ENCODE measurements at places on chromosomes 11 and 22.

DNA sequence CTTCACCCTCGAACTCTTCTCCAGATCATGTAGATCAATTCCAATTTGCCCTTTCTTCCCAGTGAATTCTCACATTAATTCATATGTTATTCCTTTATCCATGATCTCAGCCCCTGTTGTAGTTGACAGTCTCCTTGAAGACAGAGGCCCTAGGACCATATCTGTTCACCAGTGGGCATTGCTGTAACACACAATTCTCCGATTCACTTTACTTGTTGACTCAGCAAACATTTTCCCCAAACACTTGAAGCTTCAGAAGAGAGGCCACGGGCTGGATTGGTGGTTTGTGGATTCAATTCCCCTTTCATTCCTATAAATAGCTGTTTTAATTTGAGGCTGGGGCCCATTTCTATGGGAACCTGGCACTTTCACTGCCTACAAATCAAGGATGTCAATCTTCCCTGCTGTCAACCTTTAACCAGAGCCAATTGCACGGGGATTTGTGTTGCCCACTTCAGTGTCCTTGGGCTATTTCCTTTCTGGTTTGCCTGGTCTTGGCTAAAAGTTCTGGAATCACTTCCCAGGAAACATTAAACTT is 393.0 kb upstream of the KIRREL3 start:
- no peak for DNase-seq

- DNase-seq, result no peak
These were observed 57.6 kb downstream of the PLEKHA7 start for GRCh38 chr11:16956538-16957153.

- no peak for DNase-seq
These were observed 73.4 kb downstream of the PPP6R3 start for GRCh38 chr11:68533945-68534344.

DNA sequence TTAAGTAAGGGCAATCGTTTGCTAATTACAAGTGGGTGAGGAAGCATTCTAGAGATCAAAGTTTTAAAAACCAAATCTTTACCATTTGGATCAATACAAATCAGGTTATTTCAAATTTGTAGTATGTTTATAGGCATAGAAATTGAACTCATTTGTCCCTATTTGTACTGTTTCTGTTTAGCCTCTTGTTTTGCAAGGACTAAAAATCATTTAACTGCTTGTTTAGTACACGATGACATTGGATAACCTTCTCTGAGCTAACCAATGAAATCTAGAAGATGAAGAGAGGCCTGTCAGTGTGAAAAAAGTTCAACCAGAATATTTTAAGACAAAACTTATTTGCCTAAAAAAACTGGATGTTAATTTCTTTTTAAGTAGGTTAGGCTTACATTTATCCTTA is 40.0 kb downstream of the ZC3H12C start:
- no peak for DNase-seq

DNA sequence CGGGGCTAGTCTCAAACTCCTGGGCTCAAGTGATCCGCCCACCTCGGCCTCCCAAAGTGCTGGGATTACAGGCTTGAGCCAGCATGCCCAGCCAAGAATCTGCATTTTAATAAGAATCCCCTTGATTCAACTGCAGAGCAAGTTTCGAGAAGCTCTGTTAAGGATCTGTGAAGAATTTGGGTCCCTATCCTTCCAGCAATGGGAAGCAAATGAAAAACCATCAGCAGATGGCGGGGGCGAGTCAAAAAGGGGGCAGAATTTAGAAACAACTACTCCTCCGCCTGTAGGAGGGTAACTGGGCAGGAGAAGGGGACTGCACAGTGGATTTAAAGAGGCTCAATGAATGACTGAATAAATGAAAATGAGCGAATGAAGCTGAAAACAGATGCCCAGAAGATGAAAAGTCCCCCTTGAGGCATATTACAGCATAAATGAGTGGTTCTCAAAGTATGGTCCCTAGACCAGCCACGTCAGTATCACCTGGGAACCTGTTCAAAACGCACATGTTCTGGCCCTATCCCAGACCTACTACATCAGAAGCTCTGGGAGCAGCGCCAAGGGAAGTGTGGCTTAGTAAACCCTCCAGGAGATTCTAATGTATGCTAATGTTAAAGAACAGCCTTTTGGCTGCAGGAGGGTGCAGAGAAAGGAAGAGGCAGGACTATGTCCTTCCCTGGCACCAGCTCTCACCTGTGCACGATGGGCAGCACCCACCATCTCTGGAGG is 15.0 kb downstream of the VWCE start:
- DNase-seq, result no peak

DNA sequence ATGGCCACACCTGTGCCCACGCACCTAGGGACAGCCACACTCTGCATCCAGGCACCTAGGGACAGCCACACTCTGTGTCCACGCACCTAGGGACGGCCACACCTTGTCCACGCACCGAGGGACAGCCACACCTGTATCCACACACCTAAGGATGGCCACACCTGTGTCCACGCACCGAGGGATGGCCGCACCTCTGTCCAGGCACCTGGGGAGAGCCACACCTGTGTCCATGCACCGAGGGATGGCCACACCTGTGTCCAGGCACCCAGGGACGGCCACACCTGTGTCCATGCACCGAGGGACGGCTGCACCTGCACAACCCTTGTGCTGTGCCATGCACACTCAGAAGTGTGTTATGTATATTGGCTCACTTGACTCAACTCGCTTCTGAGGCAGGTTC is 10.8 kb downstream of the OVOL1 start:
- no peak for DNase-seq

- DNase-seq, result peak; percentile 8
These were observed 2.1 kb upstream of the GNAZ start for GRCh38 chr22:23068096-23068831.

- DNase-seq, result no peak
These were observed 15.5 kb upstream of the TMPRSS5 start for GRCh38 chr11:113721462-113722066.

GRCh38 chr22:30605449-30606110 is 1.4 kb upstream of the TCN2 start:
- no peak for DNase-seq

GRCh38 chr22:29154364-29155048 is 51.2 kb upstream of the EMID1 start:
- peak; percentile 78 for DNase-seq

DNA sequence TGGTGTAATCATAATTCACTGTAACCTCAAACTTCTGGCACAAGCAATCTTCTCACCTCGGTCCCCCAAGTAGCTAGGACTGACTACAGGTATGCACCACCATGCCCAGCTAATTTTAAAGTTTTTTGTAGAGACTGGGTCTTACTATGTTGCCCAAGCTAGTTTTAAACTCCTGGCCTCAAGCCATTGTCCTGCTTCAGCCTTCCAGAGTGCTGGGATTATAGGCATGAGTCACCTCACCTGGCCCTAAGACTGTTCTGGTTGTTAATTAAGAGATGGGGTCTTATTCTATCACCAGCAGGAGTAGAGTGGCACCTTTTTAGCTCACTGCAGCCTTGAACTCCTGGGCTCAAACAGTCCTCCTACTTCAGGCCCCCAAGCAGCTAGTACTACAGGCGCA is 52.0 kb upstream of the DEPDC7 start:
- DNase-seq, result no peak

- DNase-seq, result no peak
These were observed 130.9 kb downstream of the PARVA start for GRCh38 chr11:12508151-12508751.

DNA sequence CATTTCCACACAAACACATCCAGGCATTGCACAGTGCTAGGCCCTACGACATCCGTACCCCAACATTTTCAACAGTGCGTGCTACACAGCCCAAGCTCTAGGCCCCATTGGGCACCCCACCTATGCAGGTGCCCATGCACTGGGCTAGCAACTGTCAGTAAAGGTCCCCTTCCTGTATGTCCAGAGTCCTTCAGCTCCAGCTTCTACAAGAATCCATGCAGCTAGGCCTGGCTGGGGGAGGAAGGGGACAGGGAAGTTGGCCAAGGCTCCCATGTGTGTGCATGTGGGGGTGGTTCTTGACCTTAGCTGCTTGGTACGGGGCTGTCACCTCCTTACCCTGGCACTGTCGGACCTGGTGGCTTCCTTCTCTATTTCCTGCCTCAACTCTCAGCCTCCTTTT is 1.3 kb downstream of the B3GAT1 start:
- no peak for DNase-seq

DNA sequence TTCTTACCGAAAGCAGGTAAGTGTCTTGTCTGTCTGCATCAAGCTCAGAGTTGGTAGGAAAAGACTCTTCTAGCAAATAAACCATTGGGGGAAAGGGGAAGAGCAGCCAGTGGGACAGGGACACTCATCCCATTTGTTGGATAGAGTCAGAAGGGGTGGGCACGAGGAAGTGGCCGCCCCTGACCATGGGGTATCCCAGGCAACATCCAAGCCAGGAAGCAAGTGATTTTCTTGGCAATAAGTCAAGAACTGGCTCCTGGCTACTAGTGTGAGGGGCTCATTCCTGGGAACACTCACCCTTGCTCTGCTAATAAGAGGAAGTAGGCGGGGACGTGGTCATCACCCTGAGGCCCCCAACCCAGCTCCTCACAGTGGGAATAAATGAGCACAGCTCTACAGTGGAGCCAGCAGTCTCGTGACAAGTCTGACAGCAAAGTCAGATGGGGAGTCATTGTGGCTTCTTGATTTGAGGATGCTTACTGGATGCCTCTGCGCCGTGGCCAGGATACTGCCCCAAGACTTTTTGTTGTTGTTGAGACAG is 6.7 kb downstream of the SLC25A18 start:
- no peak for DNase-seq

GRCh38 chr11:81970886-81971285 is 762.8 kb downstream of the FAM181B start:
- DNase-seq, result no peak

Data from dorsolateral prefrontal cortex (tissue), 122 donors.